ENCODE measurements at places on chromosomes 7 and 10.

GRCh38 chr7:134910968-134911367 lies 75.3 kb upstream of the AGBL3 start:
- DNase-seq = no peak

- DNase-seq = no peak
Observed at GRCh38 chr10:75331081-75331480, 70.5 kb downstream of the ZNF503 start.

GRCh38 chr7:28627263-28627653 lies 214.9 kb downstream of the CREB5 start:
- DNase-seq = peak; percentile 22

GRCh38 chr10:131757285-131758058 lies 143.3 kb upstream of the PPP2R2D start:
- no peak for DNase-seq

DNA sequence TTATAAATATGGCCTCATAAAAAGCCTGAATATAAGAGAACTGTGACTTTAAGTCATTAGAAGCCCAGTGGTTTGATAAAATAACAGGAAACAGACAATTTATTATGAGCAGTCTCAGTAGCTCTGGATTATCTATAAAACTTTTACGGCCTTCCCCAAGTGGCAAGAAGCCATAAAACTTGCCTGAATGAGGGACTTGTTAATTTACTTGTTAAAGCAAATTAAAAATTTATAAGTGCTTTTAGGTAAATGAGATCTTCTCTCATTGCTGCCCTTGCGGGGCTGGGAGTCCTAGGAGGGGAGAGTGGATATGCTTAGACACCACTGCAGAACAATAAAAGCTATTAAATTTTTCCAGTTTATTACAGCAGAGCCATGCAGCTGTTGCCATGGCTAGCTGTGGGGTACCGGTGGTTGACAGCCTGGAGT lies 499.9 kb downstream of the AUTS2 start:
- no peak for DNase-seq

DNA sequence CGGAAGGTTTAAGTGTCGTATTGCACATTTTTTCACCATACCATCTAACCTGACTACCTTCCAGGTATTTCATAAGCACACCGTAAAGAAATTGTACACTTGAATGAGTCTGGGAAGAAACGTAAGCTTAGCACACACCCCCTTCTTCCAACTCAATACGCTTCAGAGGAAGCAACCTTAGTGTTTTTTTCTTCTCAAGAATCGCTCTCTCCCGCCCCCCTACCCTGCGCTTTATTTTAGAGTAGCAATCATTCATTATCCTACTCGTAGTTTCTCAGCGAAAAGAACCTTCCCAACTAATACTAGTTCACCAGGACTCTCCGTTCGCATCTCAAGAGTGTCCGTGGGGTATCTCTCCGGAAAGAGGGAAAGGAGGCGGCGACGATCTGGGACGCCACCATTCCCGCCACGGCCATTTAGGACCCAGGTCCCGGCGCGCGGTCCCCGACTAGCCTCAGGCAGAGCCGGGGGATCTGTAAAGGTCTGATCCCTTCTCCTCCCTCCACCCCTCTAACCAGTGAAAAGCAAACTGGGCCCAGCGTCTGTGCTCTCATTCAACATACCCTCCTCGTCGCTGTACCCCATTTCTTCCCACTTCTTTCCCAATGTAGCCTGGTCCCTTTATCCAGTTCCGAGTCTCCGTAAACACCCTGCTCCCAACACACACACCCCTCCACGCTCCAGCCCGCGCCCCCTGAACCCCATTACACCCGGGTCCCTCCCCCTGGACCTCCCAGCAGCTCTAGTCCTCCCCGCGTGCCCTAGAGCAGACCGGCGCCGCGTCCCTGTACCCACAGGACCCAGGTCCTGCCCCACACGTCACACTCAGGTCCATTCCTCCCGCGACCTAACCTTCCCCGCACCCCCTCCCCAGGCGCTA lies 16.0 kb downstream of the MYOZ1 start:
- DNase-seq = peak; percentile 44

DNA sequence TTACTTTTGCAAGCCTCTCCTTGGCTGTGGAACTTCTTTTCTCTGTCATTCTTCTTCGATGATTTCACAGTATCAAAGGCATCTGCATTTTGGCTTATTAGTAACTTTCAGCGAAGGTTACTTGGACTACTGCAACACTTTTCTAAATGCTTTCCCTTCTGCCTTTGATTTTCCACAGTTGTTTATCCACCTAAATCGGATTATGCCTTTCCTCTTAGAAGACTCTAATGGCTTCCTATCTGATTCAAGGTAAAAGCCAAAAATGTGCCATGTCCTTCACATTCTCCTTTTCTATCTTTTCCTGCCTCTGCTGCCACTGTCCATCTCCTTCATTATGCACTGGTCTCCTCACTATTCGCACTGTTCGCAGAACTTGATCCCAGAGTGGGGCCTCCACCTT lies 1606.3 kb upstream of the LRRTM3 start:
- no peak for DNase-seq

DNA sequence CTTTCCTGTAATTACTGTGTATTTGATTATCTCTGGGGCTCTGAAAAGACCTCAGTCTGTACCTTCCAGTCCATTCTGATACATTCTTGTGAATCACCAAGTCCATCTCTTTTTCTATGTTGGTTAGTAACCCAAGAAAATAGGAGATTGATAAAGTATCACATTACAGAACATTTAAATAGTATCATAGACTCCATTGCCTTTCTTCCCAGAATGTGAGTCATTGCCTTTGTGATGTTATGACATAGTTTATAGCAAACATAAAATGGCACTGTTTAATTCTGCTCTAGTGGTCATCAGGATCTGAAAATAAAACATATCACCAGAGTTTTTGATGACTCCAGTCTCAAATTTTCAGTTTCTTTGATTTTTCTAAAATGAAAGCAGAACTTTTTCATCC lies 78.4 kb downstream of the NRG3 start:
- no peak for DNase-seq

DNA sequence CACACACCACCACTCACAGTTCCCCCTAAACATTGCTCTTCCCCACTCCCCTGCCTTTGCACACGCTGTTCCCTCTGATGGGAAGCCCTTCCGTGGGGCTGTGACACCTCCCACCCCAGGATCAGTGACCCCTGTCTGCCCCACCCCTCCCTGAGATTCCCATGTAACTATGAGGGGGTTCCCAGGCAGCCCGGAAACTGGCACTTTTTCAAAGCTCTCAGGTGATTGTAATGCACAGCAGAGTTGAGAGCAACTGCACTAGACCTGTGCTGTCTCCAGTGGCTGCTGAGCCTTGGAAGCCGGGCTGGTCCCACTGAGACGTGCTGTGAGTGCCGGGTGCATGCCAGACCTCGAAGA lies 29.8 kb downstream of the GPRIN2 start:
- no peak for DNase-seq

DNA sequence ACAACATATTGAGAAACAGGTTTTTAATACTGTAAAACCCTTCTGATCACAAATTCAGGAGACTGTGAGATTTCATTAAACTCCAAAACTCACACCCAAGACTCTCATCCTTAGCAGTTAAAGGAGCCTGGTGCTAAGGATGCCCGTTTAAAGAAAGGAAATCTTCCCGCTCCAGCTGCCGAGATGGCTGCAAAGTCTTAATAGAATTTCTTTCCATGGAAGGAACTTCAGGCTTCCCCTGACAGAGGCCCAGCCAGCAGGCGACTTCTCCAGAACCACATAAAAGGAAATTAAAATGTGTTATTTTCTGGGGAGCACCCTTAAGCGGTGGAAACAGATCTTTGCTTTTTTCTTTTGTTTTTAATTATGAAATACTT lies 104.7 kb upstream of the CHST15 start:
- no peak for DNase-seq

DNA sequence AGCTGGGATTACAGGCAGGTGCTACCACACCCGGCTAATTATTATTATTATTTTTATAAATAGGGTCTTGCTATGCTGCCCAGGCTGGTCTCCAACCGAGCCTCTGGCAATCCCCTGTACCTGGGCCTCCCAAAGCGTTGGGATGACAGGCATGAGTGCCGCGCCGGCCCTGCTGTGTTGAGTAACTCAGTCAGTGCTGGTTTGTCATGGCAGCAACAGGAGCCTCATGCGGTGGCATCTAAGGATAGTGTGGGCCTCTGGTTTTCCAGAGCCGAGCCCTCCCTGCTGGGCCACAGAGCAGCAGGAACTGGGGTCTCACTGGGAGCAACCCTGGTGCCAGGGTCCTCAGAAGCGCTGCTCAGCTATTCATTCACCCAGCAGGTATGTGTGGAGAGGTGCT lies 244.7 kb downstream of the ELFN1 start:
- DNase-seq = no peak

GRCh38 chr7:156497776-156498509 lies 142.6 kb upstream of the RNF32 start:
- DNase-seq = no peak

GRCh38 chr10:119306986-119307392 lies 99.6 kb downstream of the GRK5 start:
- peak; percentile 50 for DNase-seq

DNA sequence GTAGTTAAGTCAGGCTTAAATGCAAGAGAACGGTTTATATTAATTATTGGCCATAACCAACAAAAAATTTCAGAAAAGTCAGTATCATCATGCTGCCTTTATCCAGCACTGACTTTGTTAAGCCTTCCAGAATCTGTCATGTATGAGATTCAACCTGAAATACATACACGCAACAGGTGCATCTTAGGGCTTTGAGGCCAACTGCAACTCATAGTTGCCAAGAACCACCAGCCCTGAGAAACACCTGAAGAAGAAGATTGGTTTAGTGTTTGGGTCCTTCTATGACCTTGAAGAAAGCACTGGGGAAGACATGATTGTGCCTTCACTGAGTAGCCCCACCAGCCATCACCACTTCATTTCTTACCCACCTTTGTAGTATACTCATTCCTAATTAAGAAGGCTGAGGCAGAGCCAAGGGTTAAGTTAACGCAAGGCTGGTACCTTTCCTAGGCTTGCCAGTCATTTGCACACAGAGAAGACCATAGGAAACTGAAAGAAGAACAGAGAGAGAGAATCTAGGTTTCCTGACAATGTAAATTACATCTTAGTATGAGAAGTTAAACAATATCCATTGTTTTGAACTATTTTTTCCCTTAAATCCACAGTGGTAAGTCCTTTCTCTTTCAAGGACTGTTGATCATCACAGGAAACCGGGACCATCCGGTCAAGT lies 200.1 kb upstream of the PRKCQ start:
- DNase-seq = no peak

GRCh38 chr10:100696477-100696901 lies 48.9 kb upstream of the PAX2 start:
- DNase-seq = no peak

GRCh38 chr10:77006836-77007511 lies 630.6 kb downstream of the KCNMA1 start:
- no peak for DNase-seq

- DNase-seq = no peak
Observed at GRCh38 chr10:116553378-116553980, 7.7 kb downstream of the PNLIP start.

DNA sequence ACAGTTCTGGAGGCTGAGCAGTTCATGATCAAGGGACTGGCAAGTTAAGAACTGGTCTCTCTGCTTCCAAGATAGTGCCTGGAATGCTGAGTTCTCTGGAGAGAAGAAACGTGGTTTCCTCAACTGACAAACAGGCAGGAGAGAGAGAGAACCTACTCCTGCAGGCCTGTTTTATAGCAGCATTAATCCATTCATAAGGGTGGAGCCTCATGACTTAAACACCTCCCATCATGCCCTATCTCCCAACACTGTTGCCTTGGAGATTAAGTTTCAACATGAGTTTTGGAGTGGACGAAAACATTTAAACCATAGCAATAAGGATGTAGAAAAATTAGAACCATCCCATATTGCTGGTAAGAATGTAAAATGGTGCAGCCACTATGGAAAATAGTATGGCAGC lies 32.3 kb upstream of the IMMP2L start:
- no peak for DNase-seq

- DNase-seq = no peak
Observed at GRCh38 chr7:26193432-26194207, 6.9 kb downstream of the HNRNPA2B1 start.

DNA sequence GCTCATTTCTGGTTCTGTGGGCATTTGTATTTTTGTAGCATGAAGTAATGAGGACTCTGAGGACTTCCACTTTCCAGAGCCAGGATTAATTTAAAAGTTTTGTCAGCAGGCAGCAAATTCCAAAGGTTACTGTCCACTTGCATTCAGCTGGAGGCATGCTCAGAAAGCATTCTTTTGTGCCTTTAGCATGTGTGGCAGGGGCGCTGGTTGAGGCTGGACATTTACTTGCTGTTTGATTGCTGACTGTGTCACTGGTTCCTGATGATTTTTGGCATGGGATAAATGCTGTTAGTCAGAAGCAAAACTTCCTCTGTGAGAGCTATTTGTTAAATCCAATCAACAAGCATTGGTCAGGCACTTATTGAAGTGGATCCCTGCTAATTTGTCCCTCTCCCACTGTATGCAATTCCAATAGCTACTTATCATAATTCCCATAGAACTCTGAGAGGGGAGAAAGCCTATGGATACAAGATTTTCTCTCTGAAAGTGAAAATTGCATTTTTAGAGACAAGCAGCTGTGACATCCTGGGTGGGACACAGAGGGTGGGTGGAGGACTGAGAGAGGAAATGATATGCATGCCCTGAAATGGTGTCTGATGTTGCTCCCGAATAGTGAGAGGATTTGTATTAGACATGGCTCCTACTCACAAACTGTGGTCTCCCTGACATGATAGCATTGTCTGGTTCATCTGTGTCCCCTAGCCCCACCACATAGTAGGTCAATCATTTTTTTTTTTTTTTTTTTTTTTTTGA lies 161.2 kb upstream of the WDR11 start:
- no peak for DNase-seq

DNA sequence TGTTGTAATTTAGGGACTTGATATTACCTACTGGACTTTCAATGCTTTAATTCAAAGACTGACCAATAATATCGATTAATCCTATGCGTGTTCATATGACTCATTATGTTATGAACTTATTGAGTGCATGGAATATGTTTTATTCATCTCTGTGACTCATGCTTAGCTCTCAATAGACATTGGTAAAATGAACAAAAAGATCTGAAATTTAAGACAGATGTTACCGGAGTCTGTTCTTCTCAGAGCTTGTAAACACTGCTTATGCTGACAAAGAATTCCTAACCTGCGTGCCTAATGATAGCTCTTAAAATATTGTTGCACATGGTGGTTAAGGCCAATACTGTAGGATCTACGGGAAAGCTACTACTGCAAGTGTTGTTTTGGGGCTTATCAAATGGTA lies 131.5 kb upstream of the ACBD5 start:
- no peak for DNase-seq

GRCh38 chr7:80807166-80807900 lies 111.5 kb downstream of the SEMA3C start:
- peak; percentile 49 for DNase-seq

- no peak for DNase-seq
Observed at GRCh38 chr7:10471280-10472058, 502.2 kb upstream of the PHF14 start.

GRCh38 chr10:56258378-56258777 lies 102.7 kb downstream of the ZWINT start:
- DNase-seq = no peak

- no peak for DNase-seq
Observed at GRCh38 chr7:29996321-29996720, 6.7 kb upstream of the SCRN1 start.

- DNase-seq = no peak
Observed at GRCh38 chr7:158803367-158803969, 25.8 kb downstream of the ESYT2 start.

GRCh38 chr7:114107522-114107921 lies 188.7 kb upstream of the PPP1R3A start:
- DNase-seq = no peak

Measured in iris pigment epithelial cell (primary cell).